ENCODE measurements at places on chromosomes 3 and 15. TPM values are rescaled to one million over a fixed set of nuclear protein-coding genes. Genes with fewer than 3 reads are reported as not detected.

The SLC6A6 gene
- polyA plus RNA-seq, result 61.6 TPM

The FILIP1L gene
- polyA plus RNA-seq, result 42.9 TPM

The ALDH1A2 gene
- polyA plus RNA-seq, result 0.50 TPM

The PDZRN3 gene
- 5.1 TPM for polyA plus RNA-seq

The TMC3 gene
- polyA plus RNA-seq, result not detected

The CPNE9 gene
- not detected for polyA plus RNA-seq

The ROPN1 gene
- polyA plus RNA-seq, result not detected

The SAXO2 gene
- 0.45 TPM for polyA plus RNA-seq

The CSPG5 gene
- polyA plus RNA-seq, result 0.05 TPM

The CLRN1 gene
- not detected for polyA plus RNA-seq

The C15orf62 gene
- not detected for polyA plus RNA-seq

The CHRFAM7A gene
- polyA plus RNA-seq, result 0.04 TPM

- peak; percentile 3 for DNase-seq
Observed at GRCh38 chr3:9153904-9154619, 95.4 kb downstream of the SRGAP3 start.

- DNase-seq, result peak; percentile 53
Observed at GRCh38 chr3:25156626-25157025, 271.4 kb upstream of the RARB start.

- DNase-seq, result no peak
Observed at GRCh38 chr3:100796556-100796955, 87.3 kb downstream of the TFG start.

DNA sequence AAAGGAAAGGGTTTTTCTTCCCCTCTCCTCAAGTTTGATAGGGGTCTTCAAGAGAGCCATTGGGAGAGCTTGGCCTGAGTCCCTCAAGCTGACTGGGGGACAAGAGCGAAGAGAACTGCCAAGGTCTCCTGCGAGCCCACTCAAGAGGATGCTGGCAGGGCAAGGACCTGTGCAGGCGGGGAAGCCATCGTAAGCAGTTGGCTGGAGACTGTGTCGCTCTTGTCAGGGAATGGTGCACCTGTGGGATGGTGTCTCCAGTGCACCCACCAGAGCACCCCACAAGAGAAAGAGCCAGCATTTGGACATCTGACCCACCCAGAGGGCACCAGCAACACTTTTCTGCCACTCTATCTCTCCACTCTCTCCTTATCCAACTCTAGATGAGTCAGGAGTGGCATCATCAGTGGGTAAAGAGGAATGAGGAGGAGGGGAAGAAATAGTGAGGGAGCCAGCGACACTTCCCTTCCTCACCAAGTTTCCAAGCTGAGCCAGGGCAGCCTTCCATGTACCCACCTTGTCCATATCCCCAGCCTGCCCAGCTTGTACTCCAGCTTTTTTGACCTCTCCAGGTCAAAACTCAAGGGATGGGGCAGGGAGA lies 13.6 kb upstream of the XIRP1 start:
- DNase-seq, result no peak

DNA sequence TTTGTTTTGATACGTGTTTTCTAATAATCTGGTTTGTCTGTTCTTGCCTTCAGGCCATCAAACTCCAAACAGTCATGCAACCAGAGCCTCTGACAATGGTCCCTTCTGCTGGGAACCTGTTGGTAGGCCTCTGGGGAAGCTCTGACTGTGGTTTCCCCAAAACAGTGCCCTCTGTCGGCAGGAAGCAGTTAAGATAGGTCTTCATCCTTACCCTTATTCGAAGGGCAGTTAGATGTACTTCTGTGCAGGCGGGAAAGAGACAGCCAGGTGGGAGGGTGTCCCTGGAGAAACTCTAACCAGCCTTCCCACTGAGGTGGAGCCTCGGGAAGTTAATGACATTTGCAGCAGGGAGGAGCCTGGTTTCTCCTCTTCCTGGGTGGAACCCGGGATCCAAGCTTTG lies 81.6 kb upstream of the CHMP2B start:
- no peak for DNase-seq

- peak; percentile 84 for DNase-seq
Observed at GRCh38 chr15:76158226-76158625, 98.4 kb downstream of the TMEM266 start.

DNA sequence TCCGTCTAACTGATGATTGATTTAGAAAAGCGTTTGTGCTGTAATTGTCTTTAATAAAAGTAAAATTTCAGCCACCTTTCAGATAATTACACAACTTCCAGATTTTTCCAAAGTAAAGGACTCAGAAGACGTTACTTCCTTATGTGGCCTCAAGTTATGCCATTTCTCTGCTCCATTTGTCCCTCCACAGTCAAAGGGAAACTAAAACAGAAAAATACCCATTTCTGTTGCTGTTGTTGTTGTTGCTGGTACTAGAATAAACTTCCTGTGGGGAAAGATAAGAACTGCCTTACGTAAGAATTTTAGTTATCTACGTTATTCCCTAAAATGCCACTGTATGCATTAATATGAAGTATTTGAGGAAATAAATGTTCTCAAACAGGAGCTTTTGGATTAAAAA lies 153.9 kb downstream of the P3H2 start:
- DNase-seq, result no peak

- DNase-seq, result no peak
Observed at GRCh38 chr15:100944244-100944895, 25.2 kb downstream of the LRRK1 start.

GRCh38 chr3:148205977-148206376 lies 491.7 kb upstream of the AGTR1 start:
- peak; percentile 49 for DNase-seq

GRCh38 chr15:92429378-92430068 lies 35.8 kb downstream of the ST8SIA2 start:
- no peak for DNase-seq

DNA sequence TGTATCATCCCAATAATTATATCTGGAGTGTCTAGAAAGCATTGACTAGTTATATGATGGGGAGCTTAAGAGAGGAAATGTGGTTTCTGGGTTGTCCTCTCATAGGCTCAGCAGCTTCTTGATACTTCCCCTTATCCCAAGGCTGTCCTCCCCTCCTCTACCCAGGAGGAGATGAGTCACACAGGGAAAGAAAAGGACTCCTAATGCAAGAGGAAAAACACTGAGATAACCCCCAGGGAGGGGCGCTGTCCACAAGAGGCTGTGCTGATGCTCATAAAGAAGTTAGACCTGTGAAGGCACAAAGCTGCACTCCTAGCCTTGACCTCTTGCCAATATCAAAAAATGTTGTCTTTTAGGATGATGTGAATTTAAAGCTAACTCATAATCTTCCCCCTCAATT lies 28.8 kb upstream of the GYG1 start:
- no peak for DNase-seq

GRCh38 chr3:134102976-134103375 lies 73.3 kb upstream of the SLCO2A1 start:
- no peak for DNase-seq

DNA sequence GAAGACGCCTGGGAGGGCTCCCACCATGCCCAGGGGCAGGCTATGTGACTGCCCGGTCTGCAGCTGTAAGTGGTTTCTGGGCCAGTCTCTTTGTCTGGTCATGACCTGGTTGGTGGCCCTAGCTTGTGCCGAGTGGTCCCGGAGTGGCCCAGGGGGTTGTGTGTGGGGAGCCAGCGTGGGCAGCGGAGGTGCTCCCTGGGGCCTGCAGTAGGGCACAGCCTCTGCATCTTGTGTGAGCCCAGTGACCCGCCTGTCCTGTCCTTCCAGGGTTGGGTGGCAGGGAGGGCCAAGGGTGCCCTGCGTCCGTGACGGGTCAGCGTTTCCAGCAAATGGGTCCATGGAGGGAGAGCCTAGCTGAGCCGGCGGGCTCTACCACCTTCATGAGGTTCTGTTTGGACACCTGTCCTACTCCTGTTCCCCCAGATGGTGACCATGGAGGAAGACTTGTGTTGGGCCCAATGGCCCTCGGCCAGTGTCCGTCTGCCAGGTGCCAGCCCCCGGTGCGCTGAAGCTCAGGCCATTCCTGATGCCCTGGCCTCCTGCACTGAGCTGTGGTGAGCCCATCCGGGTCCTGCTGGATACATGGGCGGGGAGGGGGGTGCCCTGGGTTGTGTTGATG lies 215.4 kb downstream of the SNRPN start:
- DNase-seq, result no peak

GRCh38 chr3:140170612-140171011 lies 235.6 kb downstream of the CLSTN2 start:
- DNase-seq, result no peak

DNA sequence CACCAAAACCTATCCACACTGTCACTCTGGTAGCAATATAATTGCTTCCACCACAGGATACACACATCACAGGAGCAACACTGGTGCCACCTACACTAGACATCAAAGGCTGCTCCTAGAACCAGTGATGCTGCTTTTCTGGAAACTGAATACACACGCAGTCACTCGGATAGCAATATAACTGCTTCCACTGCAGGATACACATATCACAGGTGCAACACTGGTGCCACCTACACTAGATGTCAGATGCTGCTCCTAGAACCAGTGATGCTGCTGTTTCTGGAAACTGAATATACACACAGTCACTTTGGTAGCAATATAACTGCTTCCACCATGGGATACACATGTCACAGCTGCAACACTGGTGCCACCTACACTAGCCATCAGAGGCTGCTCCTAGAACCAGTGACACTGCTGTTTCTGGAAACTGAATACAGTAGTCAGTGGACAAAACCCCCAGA lies 6.9 kb upstream of the TNFSF10 start:
- no peak for DNase-seq

GRCh38 chr15:53209396-53210042 lies 419.4 kb upstream of the ONECUT1 start:
- no peak for DNase-seq

DNA sequence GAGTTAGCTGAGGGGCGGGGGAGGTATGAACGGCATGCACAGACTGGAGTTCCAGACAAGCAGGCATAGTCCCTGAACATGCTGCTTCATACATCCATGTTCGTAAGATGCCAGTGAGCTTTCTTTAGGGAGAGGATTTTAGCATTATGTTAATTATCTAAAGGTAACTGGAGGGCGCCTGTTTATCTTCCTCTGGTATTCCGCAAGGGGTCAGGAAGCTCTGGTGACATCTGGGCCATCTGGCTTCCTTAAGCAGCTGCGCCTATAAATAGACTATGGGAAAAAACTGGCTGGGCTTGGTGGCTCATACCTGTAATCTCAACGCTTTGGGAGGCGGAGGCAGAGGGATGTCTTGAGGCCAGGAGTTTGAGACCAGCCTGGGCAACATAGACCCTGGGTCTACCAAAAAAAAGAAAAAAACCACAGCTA lies 1.5 kb upstream of the FBXO22 start:
- no peak for DNase-seq

DNA sequence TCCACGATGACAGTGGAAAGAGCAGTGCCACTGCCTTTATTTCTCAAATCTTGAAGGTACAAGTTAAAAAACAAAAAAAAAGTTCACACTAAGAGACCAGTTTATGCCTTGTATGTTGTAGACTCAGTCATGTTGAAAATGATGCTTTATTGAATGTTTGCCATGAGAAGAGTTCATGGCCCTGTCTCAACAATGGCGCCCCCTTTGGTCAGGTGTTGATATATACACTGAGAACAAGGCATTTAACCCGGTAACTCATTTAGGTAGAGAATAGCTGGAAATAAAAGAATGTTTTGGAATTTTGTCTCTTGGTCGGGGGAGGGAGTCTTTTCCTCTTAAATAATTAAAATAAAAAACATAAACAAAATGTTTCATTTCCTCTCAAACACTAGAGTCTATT lies 145.6 kb upstream of the SLC2A2 start:
- no peak for DNase-seq

GRCh38 chr3:151483961-151484520 lies 23.2 kb upstream of the IGSF10 start:
- DNase-seq, result no peak

DNA sequence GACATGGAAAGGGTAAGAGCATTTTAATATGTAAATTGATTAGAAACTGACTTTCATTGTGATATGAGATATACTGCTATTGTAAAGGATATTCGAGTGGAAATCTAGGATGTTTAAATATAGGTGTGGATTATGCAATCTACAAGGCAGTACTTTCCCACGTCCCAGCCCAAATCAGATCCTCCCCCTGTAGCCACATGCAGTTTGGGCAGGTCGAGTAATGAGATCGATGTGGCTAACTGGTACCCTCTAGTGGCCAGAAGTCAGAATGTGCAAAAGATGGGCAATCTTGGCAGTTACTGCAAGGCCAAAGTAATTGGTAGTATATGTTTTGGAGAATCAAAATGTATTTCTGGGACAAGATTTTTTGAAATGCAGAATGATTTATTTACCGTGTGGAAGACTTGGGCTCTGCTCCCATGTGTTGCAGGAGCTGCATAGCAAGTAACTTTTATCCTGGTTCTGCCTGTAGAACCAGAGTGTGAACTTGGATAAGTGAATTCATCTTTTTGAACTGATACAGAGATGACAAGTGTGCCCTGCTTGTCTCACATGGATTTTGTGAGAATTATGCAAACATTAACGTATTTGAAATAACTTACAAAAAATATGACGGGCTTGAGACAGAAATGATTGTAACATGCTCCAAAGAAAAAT lies 94.5 kb upstream of the ADAMTSL3 start:
- no peak for DNase-seq

DNA sequence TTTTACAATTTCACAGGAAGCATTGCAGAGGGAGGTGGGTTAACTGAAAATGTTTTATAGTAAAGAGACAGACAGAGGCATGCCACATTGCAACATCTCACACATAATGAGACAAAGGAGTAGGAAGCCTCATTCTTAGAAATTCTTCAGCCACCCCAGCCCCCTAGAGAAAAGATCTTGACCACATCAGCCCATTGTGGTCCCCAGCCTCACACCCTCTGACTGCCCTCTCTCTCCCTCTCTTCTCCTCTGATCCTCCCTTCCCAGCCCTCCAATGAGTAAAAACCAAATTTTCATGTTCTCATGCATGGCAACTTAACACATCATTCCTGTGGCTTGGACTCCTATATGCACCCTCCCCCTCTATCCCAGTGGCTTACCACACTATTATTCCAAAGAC lies 174.1 kb downstream of the UACA start:
- DNase-seq, result peak; percentile 81

- no peak for DNase-seq
Observed at GRCh38 chr3:190359813-190360212, 28.1 kb upstream of the CLDN16 start.

DNA sequence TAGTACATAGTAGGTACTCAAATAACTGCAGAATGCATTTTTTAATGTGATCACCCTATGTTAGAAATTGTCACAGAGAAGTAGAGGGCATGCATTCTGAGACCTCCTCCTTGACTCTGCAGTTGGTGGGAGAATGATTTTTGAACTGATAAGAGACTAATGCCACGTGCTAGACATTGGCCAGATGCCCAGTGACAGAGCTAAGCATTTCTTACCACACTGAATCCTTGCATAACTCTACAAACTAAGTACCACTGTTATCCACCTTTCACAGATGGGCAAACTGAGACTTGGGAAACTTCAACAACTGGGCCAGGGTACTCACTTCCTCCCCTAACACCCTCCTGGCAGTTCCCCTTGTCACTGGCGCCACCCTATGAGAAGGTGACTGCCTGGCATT lies 33.5 kb upstream of the SPATA12 start:
- DNase-seq, result no peak

- no peak for DNase-seq
Observed at GRCh38 chr15:75827691-75828090, 15.6 kb upstream of the UBE2Q2 start.

- DNase-seq, result no peak
Observed at GRCh38 chr15:60519218-60519617, 40.3 kb upstream of the ICE2 start.

- no peak for DNase-seq
Observed at GRCh38 chr15:38216763-38217162, 35.9 kb upstream of the SPRED1 start.

Measured in BJ (cell line).